ENCODE measurements at places on chromosomes 6 and 20.

DNA sequence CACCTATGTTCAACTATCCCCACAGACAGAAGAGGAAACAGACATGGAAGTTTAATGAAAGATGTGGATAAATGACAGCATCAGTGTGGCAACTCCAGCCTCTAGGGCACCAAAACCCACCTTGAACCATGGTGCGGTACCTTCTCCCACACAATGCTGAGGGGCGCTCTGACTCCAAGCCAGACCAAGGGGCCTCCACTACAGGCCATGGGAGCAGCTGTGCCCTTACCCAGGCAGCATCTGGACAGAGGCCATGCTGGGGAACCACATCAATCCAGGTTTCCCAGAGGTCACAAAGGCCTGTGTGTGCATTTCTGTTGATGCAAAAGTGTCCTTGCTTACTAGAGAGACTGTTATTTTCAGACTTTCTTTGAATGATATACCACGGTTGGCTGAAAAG, 4.1 kb downstream of the PRR18 start:
- no peak for DNase-seq

- no peak for DNase-seq
Measured at GRCh38 chr6:113329942-113330635, 527.1 kb upstream of the MARCKS start.

- DNase-seq, result no peak
Measured at GRCh38 chr6:139323511-139324300, 31.9 kb upstream of the TXLNB start.

DNA sequence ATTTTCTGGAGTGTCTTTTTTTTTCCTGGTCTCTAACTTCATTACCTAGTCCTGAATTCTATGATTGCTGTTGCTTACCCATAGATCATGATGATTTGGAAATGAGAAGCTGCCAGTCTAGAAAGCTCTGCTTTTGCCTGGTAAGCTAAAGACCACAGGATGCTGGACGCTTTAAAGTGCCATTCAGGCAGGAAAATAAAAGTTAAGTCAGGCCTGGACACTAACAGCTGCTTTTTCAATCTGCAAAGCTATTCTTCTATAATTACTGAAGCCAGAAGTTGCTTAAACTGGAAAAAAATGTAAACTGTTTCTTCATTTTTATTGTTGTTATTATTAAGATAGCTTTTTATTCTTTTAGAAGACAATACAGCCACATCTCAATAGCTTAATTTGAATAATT, 129.8 kb upstream of the SPACA1 start:
- no peak for DNase-seq

DNA sequence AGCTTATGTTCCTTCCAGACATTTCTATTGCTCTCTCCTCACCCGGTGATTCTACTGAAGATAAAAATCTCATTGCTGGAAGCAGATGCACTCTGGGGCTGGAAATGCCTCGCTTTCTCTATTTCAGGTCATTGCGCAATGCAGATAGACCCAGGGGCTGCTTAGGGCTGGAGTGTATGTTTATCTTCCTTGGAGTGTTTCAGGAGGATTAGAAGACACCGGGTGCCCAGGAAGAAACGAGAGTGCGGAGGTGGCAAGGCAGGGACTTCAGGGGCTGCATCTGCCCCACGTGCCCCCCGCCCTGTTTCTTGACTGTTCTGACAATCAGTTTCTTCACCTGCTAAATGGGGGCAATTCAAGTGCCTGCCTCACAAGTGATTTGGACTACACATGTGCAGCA, 45.6 kb upstream of the IYD start:
- no peak for DNase-seq

GRCh38 chr6:51541847-51542246, 545.6 kb downstream of the PKHD1 start:
- DNase-seq, result no peak

GRCh38 chr6:91678679-91679446, 1092.0 kb upstream of the MAP3K7 start:
- DNase-seq, result no peak

DNA sequence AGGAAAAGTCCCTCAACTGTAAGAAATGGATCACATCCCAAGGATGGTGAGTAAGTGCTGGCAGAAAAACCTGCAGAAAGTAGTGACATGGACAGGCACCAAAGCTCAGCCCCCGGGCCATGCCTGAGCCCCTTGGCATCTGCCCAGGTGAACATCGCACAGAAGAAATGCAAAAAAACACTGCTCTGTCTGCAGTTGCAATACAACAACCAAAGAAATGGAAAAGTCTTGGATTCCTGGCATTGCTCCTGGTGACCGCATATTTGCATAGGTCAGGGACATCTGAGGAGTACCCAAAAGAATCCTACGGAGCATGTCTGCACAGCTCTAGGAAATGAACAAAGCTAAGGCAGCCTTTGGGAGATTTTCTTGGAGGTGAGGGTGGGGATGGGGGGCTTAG, 63.1 kb upstream of the PTPRT start:
- DNase-seq, result no peak

GRCh38 chr6:235763-236360, 56.4 kb upstream of the DUSP22 start:
- DNase-seq, result peak; percentile 71

GRCh38 chr6:24517659-24518543, 23.1 kb downstream of the ALDH5A1 start:
- no peak for DNase-seq

DNA sequence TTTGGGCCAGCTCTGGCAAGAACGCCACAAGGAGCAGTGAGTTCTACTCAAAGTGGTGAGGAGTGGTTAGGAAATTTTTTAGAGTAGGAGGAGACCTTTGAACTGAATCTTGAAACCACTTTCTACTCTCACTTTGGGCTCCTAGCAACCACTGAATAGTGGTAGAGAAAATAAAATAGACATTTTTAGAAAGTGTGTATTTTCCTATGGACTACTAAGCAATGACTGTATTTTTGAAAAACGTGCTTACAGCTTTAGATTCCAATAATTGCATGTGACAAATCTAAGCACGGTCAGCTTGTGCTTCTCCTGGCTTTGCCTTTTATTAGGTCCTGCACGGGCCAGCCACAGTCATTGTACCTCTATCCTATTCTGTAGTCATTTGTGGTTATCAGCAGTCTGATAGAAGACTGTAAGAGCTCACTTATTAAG, 8.7 kb upstream of the IFNGR1 start:
- DNase-seq, result no peak

DNA sequence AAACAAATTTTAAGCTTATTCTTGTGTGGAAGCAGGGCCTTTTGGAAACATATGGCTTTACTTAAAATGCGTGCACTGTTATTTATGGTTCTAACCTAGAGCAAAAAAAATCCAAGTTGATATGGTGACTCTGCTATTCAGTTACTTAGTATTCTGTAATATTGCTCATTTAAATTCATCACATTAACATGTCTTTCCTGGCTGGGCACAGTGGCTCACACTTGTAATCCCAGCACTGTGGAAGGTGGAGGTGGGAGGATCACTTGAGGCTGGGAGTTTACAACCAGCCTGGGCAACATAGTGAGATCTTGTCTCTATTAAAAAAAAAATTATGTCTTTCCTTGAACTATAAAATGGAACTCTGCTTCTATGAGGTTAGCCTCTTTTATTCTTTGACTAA, 57.8 kb upstream of the SDHAF4 start:
- DNase-seq, result no peak

GRCh38 chr6:105786890-105787655, 299.1 kb upstream of the PRDM1 start:
- DNase-seq, result no peak

DNA sequence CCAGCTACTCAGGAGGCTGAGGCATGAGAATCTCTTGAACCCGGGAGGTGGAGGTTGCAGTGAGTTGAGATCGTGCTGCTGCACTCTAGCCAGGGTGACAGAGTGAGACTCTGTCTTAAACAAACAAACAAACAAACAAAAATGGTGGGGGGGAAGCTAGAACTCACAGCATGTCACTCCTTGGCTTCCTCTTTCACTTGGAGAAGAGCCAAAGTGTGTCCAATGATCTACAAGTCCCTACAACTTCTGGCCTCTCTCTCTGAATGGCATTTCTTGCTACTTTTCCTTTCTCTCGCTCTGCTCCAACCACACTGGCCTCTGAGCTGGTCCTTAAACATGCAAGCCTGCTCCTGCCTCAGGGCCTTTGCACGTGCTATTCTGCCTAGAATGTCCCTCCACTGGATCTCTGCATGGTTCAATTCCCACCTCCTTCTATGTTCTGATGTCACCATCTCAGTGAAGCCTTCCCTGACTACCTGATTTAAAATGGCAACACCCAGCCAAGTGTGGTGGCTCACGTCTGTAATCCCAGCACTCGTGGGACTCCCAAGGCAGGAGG, 8.1 kb downstream of the TLDC2 start:
- no peak for DNase-seq

DNA sequence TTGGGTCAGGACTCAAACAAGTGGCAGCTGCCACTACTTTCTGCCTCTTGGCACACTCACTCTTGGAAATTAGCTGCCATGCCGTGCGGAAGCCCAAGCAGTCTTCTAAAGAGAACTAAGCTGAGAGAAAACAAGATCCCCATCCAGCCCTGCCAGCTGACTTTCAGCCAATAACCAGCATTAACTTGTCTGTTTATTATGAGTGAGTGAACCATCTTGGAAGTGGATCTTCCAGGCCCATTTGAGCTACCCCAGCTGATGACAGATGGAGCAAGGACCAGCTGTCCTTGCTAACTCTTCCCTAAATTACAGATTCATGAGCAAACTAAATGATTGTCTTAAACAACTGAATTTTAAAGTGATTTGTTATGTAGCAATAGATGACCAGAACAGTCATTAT, 73.9 kb upstream of the RBM24 start:
- no peak for DNase-seq

- DNase-seq, result no peak
Measured at GRCh38 chr20:16535277-16535676, 38.0 kb downstream of the KIF16B start.

GRCh38 chr6:167937948-167938911, 59.2 kb upstream of the KIF25 start:
- no peak for DNase-seq

All from fibroblast of the aortic adventitia (primary cell).